ENCODE measurements at places on chromosomes 11 and 22.

DNA sequence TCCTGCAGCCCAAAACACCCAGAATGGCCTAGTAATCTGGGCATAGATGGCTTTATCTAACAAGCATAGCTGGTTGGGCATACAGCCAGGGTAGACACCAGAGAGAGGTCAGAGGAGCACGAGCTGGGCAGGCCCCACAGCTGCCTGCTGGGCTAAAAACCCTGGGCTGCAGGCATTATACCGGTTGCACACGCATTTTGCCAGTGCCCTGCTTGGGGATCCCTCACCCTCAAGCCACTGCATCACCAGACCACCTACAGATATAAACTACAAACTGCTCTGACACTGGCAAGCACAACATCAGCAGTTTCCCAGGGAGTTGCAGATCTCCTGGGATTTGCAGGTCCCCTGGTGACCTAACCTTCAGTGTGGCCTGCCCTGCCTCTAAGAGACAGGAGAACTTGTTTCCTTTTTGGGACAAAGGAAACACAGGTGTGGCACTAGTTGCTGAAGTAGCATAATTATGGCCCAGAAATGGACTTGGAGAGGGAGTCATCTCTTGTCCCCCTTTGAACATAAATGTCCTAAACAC is 79.1 kb upstream of the SC5D start:
- no peak for DNase-seq

DNA sequence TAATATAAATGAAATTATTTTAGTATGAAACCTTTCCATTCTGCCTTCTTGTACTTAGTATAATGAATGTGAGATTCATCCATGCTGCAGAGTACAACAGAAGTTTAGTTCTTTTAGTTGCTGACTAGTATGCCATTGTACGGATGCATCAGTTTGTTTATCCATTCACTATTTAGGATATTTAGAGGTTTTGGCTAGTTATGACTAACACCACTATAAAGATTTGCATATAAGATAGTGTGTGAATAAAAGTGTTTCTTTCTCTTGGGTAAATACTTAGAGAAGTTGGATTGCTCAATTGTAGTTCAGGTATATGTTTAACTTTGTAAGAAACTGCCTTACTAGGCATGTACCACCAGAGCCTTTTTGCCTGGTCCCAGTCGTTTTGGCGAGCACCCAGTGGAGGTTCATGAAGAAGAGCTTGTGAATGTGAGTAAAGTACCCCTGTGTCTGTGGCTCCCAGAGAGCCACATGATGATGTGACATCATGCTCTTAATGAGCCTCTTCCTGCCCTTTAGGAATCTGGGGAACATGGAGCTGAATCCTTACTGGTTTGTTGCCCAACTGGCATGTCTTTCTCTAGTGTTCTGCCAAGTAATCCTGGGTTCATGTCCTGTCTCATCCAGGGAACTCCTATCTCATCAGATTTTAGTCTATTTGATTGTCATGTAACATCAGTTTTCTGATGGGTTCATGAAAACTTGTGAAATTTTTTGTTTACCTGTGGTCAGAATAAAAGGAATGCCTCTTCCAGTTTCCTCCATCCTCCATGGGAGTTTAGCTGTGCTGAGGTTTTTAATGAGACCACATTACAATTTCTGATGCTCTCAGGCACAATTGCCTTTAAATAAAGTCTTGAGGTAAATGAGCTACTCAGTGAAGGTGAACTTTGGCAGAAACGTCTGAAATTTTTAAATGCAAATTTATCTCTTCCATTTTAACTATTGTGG is 234.8 kb downstream of the CASP12 start:
- DNase-seq = no peak

DNA sequence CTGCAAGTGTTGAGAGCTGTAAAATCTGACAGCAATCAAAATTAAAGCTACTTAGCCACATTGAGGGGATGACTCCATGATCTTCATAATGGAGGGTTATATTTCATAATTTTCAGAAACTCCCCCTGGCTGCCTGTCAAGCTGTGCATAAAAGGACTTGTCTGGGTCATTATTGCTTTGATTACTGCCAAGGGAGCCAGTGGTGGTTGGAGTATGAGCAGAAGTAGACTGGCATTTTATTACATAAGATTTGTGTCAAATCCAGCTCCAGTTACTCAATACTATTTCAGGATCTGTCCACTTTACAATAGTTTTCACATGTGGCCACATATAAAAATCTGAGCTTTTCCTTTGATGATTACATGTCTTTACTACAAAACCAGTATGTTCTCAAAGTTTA is 108.9 kb upstream of the SLC5A12 start:
- no peak for DNase-seq

DNA sequence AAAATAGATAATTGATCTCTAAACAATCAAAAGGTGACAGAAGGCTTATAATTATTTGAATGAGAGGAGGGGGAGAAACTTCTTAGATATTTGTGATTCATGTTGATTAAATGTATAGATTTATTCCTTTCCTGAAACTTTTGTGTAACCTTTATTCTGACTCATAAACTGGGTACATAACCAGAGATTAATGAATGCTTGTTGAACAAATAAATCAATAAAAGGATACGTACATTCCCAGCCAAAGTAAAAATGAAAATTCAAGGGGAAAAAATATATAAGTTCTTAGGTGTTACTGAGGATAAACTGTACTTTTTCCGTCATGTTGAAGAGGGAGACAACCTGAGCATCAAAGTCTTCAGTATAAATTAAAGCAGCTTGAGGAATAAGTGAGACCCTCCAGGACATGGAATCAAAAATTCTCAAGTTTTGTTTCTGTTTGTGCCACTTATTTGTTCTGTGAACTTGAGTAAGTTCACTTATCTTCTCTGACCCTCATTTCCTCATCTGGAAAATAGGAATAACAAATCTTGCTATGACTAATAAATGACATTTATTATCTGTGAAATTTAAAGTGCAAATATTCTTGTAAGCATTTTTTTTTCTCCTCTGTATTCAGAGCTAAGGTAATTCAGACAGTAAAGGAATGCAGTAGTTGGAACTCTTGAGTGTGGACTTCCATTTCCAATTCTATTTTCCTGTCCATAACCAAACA is 195.4 kb downstream of the METTL15 start:
- DNase-seq = no peak

GRCh38 chr22:17845327-17845726 is 71.1 kb upstream of the BID start:
- no peak for DNase-seq

DNA sequence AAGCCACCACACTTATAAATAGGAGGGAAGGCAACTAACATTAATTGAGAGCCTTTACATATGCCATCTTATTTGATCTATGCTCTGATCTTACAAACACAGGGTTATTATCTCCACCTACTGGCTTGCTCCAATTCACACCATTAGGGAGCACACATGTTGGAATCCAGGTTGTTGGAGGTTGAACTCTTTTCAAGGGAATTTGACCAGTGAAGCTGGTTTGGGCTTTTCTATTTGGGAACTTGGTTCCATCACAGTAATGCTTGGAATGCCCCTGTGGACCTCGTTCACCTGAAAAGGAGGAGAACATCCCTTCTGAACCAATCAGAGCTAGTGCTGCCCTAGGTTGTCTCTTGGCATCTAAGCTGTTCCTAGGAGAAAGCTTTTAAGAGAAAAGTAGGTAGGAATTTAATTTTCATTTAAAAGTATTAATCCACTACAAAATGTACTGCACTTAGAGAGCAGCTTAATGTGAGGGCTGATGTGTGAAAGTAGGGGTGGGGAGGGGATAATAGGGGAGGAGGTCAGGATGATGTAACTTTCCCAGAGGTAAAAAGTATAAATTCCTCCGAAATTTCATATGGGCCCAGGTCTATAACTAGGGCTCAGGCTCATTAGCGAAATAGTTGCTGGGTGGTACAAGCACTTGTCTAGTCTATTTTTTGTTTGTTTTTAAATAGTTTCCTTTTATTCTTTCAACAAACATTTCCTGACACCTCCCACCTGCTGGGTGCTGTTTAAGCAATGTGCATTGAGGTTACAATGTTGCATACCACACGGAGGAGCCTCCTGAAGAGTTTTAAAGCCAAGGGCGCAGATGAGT is 7.6 kb upstream of the MICAL2 start:
- DNase-seq = no peak

DNA sequence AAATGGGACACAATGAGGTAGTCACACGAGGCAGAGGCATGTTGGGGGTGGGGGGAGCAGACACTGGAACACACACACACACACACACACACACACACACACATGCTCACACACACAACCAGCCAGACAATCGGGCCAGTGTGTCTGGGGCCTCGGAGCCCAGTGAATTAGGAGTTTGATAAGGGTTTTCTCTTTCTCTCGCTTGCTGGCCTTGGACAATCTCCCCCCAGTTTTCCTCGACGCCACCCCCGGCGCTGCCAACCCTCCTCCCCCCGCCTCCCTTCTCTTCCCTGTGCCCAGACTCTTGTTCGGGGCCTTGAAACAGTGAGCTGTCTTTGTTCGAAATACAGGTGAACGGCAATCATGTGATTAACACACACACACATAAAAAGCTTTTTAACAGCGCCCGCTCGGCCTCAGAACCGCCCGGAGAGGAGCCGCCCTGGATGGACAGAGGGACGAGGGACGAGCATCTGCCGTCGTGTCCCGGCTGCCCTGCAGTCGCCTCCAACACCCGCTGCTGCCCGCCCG is 1.5 kb upstream of the SOX10 start:
- no peak for DNase-seq

DNA sequence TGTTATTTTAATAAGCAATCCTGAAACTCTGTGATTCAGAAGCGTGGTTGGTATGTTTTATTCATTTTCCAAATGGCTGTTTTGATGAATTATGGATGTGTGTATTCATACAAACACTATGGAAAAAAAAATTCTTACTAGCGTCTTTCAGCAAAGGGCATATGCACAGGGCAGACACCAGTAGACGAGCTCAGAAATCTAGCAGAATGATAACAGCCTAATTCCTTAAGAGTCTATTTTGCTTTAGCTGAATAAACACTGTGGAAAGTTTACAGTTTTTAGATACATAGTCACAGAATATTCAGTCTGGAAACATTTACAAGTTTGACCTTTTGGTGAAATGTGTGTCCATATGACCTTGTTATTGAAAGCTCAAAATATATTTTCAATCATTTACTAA is 418.8 kb upstream of the LUZP2 start:
- no peak for DNase-seq

- DNase-seq = no peak
Observed at GRCh38 chr11:21630934-21631478, 561.9 kb upstream of the ANO5 start.

DNA sequence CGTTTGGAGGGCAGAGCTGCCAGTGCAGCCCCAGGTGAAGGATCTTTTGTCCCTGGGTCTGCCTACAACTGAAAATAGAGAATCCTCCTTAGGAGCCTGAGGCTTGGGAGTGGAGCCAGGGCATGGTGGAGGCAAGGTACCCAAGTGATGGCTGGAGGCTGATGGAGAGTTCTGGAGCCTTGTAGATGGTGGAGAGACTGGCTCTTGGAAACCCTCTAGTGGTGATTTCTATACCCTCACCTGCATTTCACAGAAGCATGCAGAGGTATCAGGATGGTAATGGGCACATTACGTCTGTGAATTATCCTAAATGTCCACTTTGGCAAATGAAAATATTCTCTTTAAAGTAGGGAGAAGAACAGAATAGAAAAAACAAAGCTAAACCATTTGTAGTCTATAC is 44.4 kb downstream of the INSC start:
- DNase-seq = no peak

DNA sequence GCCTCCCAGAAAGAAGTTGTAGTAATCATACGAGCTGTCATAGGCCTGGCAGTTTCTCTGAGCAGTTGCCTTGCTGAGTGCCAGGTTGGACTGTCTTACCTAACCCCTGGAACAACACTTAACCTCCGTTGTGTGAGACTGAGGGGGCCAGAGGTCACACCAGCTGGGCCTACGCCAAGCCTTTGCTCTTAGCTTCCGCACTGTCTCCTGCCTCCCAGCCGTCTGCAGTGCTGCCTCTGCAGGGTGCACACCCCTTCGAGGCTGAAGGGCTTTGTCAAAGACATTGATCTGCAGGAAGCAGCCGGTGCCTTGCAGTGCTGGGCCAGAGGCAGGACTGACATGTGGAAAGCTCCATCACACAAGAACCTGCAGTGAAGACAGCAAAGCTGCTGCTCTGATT is 16.7 kb downstream of the TAB1 start:
- DNase-seq = no peak

DNA sequence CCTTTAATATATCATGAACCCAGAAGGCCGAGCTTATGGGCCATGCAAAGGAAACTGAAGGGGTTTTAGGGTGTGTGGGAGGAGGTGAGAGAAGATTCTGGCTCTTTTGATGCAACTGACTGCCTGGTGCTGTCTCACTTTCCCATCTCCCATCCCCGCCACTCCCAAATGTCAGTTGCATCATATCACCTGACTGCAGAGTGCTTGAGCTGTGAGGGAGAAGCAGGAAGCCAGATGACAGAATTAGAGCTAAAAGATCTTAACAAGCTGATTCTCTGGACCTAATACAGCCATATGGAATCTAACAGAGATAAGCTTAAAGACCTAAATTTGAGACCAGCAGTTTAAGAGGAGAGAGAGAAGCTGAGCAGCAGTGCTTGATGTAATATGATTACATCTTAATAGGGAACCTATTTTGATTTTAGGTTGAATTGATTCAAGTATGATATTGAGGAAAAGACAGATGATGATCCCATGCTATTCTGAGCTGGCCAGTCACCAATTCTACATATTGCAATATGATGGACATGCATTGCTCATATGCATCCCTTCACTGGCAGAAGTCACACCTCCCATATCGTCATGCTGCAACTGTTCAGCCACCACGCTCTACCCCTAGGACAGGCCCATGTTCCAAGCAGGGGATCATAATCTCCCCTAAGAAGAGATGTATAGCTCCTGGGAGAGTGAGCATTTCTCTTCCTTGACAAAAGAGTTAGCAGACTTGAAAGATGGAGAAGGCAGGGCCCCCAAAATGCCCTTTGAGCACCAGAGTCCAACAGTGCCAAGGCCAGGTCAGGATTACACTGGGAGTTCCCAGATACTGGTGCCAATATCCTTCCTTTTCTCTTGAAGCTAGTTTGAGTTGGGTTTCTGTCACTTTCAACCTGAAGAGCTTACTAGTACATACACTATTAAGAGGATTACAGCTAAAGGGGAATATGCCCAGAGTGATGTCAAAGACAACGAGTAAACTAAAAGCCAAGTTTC is 44.9 kb downstream of the PLEKHA7 start:
- DNase-seq = no peak

GRCh38 chr11:31236143-31236542 is 133.4 kb downstream of the DCDC1 start:
- DNase-seq = no peak

Measured in activated T-cell treated with anti-CD3 and anti-CD28 coated beads, Interleukin-2, amount 50 U/mL, for 1 hour (primary cell).